ENCODE measurements at places on chromosomes 5 and 9.

- no peak for DNase-seq
These were observed 25.8 kb upstream of the CAMSAP1 start for GRCh38 chr9:135933114-135933513.

GRCh38 chr5:150057996-150058395 is 28.4 kb downstream of the CSF1R start:
- DNase-seq: no peak

DNA sequence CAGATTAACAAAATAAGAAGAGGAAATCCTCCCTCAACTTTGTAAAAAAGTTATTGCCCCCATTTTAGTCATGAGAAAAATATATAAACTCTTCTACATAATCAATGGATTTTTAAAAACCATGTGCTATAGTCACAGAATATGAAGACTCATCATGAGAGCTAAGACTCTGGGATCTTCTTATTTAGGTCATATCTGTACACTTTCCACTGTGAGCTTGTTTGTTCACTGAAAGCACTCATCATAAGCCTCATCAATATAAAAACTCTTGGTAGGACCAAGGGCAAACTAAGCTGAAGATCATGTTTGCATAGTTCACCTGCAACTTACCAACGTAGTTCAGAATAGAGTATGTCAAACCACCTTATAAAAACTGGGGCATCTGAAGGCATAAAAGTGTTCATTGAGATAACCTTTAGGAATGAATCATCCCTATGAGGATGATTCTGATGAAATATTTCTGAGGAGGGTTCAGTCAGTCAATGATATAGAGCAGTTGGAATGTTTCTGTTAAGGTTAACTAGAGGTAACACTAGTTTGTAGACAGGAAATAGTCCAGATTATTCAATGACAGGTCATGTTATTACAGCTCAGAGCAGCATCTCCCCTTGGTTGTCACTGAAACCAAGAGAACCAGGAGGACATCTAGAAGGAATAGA is 289.9 kb upstream of the SMC2 start:
- no peak for DNase-seq

GRCh38 chr9:38422555-38423260 is 1.5 kb downstream of the IGFBPL1 start:
- DNase-seq: no peak

GRCh38 chr5:155332618-155333017 is 319.1 kb downstream of the KIF4B start:
- no peak for DNase-seq

DNA sequence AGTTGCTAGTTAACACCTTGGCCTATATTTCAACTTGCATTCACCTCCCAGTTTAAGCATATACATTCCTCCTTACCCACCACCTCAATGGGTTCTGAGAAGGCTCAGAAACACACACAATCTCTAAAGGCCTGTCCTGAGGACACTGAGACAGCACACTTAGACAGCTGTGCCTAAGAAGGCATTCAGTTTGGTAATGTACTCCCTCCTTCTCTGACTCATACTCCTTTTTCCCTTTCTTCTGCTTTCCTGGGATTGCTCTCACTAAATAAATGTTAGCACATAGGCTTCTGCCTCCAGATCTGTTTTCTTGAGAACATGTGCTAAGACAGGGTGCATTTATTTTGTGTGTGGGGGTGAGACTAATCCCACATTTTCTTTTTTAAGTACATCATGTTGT is 456.8 kb upstream of the CDH6 start:
- DNase-seq: no peak

DNA sequence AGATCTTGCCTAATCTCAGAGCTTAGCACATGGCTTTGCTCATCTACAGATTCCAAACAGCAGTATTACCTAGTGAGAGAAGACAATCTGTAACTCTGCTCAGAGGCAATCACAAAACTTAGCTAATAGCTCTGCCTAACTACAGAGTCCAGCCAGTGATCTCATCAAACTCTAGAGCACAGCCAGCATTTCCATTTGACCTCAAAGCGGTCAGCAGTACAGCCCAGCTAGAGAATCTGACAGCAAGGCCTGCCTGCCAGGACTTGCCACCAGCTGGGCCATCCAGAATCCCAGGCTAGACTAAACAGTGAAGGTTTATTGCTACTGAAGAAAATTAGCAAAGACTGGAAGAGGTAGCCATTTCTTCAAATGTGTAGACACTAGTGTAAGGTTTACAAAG is 217.9 kb upstream of the VLDLR start:
- no peak for DNase-seq

- DNase-seq: peak; percentile 39
These were observed 115.3 kb downstream of the TLE4 start for GRCh38 chr9:79687131-79687447.

- no peak for DNase-seq
These were observed 104.1 kb downstream of the CMYA5 start for GRCh38 chr5:79793722-79794121.

DNA sequence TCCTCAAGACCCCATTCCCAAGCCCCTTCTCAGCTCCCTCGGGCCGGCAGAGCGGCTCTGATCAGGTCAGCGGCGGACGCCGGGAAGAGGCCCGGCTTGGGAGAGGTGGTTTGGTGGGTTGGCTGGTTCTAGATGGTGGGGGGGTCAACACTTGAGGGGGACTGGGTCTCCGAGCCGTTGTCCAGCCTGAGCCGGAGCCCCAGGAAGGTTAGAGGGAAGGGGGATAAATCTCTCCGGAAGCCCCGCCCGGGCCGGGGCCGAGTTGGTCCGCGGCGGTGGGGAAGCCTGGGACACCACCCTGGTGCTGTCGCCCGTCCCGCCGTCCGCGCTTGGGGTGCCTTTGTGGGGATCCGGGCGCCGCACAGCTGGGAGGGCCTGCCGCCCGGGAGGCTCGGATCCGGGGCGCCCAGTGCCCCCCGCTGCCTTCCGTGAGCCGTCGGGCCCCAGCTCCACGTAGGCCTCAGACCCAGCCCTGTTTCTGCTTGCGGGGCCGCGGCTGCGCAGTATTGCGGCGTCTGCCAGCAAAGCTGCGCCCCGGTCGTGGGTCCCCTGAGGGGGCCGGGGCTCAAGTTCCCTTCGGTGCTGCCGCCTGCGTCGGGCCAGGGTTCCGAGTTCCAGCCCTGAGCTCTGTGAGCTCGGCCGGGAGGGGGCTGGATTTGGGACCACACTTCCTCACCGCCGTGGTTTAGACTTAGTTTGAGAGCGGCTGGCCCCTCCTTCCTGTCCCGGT is 542 bp upstream of the TRIM52 start:
- DNase-seq: peak; percentile 82

DNA sequence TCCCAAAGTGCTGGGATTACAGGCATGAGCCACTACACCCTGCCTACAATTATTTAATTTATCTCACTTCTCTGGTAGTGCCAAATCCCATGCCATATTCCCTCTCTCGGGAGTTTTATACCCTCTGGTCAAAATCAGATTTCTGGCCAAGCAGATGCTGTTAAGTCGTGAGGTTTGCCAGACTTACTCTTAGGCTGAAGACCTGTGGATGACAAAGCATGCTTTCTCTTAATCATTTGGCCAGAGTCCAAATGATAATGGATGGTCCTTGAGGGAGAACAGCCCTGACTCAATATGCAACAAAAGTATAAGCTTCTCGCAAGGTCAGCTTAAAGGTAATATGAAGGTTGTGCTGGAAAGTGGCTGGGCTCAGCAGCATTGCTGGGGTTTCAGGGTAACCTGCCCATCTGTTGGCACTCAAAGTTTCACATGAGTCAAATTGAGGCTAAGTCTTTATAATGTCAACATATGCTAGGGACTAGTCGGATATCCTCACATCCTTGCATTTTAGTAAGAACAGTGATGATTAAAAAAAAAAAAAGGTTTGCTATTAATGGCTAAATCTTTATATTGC is 280.1 kb downstream of the KIF4B start:
- DNase-seq: no peak

DNA sequence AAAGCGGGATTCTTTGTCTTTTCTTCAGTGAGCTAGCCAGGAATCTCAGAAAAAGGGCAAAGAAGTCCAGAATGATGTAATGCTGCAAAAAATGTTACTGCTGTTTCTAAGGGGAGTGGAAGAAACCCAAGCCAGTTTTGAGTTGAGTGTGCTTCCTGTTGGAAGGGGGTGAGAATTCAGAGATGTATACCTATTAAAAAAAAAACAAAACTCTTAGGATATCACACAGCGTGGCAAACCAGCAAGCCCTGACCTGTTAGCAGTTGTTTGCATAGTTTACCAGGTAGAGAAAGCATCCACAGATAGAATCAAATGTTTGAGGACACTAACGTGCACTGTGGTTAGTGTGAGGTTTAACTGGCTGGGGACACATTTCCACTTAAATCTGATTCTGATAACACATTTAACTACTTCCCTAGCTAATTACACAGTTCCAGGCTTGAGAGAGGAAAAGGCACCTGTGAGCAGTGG is 11.4 kb downstream of the BASP1 start:
- peak; percentile 19 for DNase-seq

GRCh38 chr5:74552101-74552500 is 88.4 kb downstream of the ENC1 start:
- no peak for DNase-seq

DNA sequence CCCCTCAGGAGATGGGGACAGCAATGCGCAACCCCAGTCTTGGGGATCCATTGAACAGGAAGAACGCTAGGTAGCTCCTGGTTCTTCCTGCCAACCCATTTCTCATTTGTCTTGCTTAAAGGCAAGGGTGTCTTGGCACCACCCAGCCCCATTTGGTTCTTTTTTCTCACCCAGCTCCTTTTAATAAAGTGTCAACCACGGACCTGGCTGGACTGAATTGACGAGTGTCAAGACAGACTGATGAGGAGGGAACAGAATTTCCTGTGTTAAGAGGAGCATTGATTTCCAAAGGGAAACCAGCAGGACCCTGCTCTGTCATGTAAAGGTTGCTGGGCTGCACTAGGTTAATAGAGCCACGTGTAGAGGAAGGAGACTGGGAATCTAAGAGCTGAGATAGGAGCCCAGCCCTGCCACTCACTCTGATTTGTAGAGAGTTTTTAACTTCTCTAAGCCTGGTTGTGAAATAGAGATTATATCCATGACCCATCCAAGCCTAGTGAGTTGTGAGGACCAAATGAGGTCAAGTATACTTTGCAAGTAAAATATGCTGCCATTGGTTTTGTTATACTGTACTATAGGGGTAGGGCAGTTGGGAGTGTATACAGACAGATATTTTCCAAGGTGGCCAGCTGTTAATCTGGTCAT is 33.7 kb downstream of the OSTF1 start:
- DNase-seq: no peak
